ENCODE measurements at places on chromosomes 11 and 22.

DNA sequence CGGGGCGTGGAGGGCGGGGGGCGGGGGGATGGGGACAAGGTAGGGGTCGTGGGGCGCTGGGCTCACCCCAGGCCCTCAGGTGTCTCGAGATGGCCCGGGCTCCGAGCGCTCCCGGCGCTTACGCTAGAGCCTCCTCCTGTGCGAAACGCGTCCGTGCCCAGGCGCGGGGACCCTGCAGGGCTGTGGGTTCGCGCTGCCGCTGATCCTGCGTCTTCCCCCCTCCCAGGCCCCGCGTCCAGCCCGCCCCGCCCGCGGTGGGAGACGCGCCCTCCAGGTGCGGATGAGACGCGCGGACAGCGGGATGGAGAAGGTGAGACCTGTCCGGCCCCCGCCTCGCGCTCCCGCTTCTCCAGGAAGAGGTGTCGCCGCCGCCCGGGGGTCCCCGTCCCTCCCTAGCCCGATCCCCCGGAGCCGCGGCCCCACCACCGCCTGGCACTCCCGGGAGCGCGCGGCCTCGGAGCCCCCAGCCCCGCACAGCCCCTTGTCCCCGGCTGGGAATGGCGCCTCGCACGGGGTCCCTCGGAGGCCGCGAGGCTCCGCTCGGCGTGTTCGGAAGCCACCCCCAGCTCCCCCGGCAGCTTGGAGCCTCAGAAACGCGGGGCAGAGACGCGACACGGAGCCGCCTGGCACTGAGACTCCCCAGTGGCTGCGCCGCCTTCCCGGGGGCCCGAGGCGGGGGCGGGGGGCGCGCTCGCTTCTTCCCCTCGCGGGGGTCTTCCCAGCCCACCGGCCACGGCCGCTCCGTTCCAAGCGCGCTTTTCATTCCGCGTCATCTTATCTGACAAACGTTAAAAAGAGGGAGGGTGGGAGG lies 27.6 kb upstream of the TOLLIP start:
- DNase-seq = peak; percentile 39

DNA sequence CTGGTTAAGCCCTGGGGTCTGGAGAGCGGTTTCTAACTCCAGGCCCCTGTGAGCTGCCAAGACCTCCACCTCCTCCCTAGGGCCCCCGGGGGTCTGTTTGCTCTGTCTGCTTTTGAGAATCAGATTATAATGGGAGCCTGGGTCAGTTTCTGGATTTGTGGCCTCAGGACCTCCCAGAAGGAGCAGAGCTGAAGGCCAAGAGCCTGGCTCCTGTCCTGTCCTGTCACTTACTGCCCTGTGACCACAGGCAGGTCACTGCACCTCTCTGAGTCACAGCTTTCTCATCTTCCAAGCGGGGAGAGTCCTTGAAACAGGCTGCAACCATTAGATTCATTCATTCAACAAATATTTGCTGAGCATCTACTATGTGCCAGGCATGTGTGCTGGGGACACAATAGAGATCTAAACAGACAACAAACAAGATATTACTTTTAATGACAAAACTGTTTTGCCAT lies 87.3 kb upstream of the FGF3 start:
- DNase-seq = no peak

GRCh38 chr22:38449776-38450175 lies 5.2 kb downstream of the KCNJ4 start:
- DNase-seq = no peak

DNA sequence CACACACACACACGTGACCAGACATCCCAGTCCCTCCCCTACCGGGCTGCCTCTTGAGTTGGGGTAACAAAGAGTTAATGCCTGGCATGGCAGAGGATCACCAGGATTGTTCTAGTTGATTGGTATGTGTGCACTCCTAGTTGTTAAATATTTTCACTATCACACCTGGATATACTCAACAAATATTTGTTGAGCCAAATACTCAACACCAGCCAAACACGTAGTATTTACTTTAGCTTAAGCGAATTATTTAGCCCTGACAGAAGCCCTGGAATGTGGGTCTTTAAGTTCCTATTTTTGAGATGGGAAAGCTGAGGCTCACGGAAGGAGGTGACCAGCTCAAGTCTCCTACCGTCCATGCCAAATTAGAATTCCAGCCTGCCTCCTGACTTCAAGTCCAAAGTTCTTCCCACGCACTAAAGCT lies 10.5 kb downstream of the CD3E start:
- DNase-seq = no peak

- DNase-seq = no peak
These were observed 741.5 kb downstream of the BRD1 start for GRCh38 chr22:49086181-49086580.

GRCh38 chr11:38543311-38543710 lies 1945.3 kb upstream of the RAG2 start:
- DNase-seq = no peak
